Activated CD4-positive, alpha-beta T cell treated with anti-CD3 and anti-CD28 coated beads, Interleukin-2, amount 10 ng/mL, durations not matched to agents 7 days and 5 days (primary cell): ENCODE measurements at places on chromosomes 3 and 15. TPM values are rescaled to one million over a fixed set of nuclear protein-coding genes. Genes with fewer than 3 reads are reported as not detected.

Gene GPR160
- total RNA-seq, result 6.1 TPM

Gene RAB6B
- not detected for total RNA-seq

Gene CCK
- total RNA-seq, result not detected

Gene RARB
- not detected for total RNA-seq

Gene WDR48
- 32.4 TPM for total RNA-seq

Gene CD80
- 7.2 TPM for total RNA-seq

Gene LTF
- total RNA-seq, result not detected

Gene AGBL1
- not detected for total RNA-seq

Gene PIERCE2
- 0.60 TPM for total RNA-seq

Gene TMEM44
- 2.7 TPM for total RNA-seq

Gene AGTR1
- not detected for total RNA-seq

Gene UPK1B
- not detected for total RNA-seq

Gene FBXW12
- not detected for total RNA-seq

Gene RASGRF1
- not detected for total RNA-seq

Gene PPP4R2
- 86.6 TPM for total RNA-seq

Gene TMCO5A
- not detected for total RNA-seq

Gene STRA6
- not detected for total RNA-seq

Gene ARRDC4
- total RNA-seq, result 0.56 TPM

Gene C3orf52
- total RNA-seq, result 9.2 TPM

Gene STAC
- 0.12 TPM for total RNA-seq

Gene SOX14
- not detected for total RNA-seq

Gene PATL2
- total RNA-seq, result 15.9 TPM

Gene GOLGA6D
- total RNA-seq, result not detected

Gene SETD5
- total RNA-seq, result 111 TPM

Gene KCNMB2
- total RNA-seq, result not detected

Gene KBTBD13
- total RNA-seq, result not detected

Gene TMEM87A
- 38.0 TPM for total RNA-seq

Gene RHOV
- total RNA-seq, result not detected

Gene ASTE1
- 15.1 TPM for total RNA-seq

Gene DBR1
- total RNA-seq, result 19.3 TPM

Gene CCR1
- 6.6 TPM for total RNA-seq

Gene CSPG5
- total RNA-seq, result 0.40 TPM

Gene FBXO40
- not detected for total RNA-seq

Gene STRIT1
- not detected for total RNA-seq

Gene PPP1R14D
- not detected for total RNA-seq

Gene SPINT1
- total RNA-seq, result 2.9 TPM

Gene VIPR1
- total RNA-seq, result 19.9 TPM

Gene HIGD1A
- total RNA-seq, result 51.6 TPM

Gene EXD1
- total RNA-seq, result not detected

Gene GOLGA6L4
- total RNA-seq, result 0.83 TPM

Gene DAZL
- not detected for total RNA-seq

Gene CCR9
- total RNA-seq, result not detected

Gene HTR3C
- total RNA-seq, result not detected

Gene LRRIQ4
- not detected for total RNA-seq

Gene MYZAP
- total RNA-seq, result not detected

Gene FGF12
- not detected for total RNA-seq

Gene PLA2G4E
- total RNA-seq, result not detected

Gene MUC20
- total RNA-seq, result 1.2 TPM
